ENCODE measurements at places on chromosomes 5 and 9. TPM values are rescaled to one million over a fixed set of nuclear protein-coding genes. Genes with fewer than 3 reads are reported as not detected.

DNA sequence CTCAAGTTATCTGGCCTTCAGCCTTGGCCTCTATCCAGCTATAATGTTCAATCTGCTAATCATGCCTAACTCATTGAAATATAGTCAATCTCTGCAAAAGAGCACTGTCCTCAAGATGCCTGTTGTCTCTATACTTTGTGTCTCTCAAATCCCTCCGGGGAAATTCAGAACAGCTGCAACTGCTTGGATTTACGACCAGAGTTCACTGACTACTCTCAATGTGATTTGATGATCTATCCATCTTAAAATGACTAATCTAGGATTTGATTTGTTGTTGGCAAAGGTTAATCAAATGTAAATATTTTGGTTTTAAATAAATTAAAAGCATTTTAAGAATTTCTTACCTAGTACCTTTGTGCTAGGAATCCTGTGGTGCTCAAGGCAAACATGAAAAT lies 40.9 kb downstream of the SVEP1 start:
- no peaks in the 10 kb centered on the region for H3K4me1 ChIP-seq
- H3K27me3 ChIP-seq = no peaks in the 10 kb centered on the region
- no peak overlapping the region for H3K27ac ChIP-seq
- H3K36me3 ChIP-seq = peaks cover 4% of the 10 kb centered on the region

GRCh38 chr5:126961702-126962101 lies 68.7 kb downstream of the MARCHF3 start:
- no peak overlapping the region for H3K4me3 ChIP-seq
- H3K27me3 ChIP-seq = no peaks in the 10 kb centered on the region
- no peak for DNase-seq
- H3K27ac ChIP-seq = peak overlapping the region; percentile 54

DNA sequence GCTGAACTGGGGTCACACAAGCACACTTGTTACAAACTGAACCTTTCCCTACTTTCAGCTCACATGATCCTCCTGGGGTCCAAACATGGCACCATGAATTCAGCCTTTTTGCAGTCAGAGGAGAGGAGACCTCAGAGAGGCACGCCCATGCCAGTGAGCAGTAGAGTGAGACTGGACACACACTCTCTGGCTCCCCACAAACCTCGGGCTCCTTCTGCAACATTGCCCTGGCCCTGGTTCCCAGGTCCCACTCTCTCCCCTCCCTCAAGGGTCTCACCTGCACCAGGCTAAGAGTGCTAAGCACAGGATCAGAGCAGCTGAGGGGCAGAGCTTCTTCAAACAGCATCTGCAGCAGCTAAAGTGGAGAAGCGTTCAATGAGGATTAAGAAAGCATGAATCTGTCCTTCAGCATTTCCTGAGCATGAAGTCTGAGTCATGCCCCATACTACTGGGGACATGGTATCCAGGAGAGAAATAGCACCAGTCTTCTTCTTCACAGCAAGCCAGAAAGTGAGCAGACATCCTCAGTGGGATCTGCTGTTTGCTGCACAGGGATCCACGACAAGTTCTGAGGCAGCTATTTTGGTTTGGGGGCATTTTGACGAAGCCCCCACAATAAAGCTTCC lies 27.2 kb downstream of the SLC35A4 start:
- H3K4me1 ChIP-seq = peaks cover 5% of the 10 kb centered on the region
- no peak for DNase-seq
- no peak overlapping the region for H3K27ac ChIP-seq
- no peak overlapping the region for H3K4me3 ChIP-seq

GRCh38 chr5:176778921-176779465 lies 31.4 kb upstream of the UNC5A start:
- H3K4me1 ChIP-seq = peaks cover 27% of the 10 kb centered on the region
- no peak overlapping the region for H3K27ac ChIP-seq
- no peak overlapping the region for H3K4me3 ChIP-seq
- no peak for DNase-seq
- no peaks in the 10 kb centered on the region for H3K27me3 ChIP-seq

- H3K27me3 ChIP-seq = peaks cover 7% of the 10 kb centered on the region
- no peak overlapping the region for H3K4me3 ChIP-seq
- no peak for DNase-seq
Observed at GRCh38 chr9:133141833-133142595, 21.0 kb upstream of the RALGDS start.

- no peak overlapping the region for H3K27ac ChIP-seq
- no peak overlapping the region for H3K4me3 ChIP-seq
- no peaks in the 10 kb centered on the region for H3K27me3 ChIP-seq
- H3K4me1 ChIP-seq = peaks cover 19% of the 10 kb centered on the region
- DNase-seq = no peak
- no peaks in the 10 kb centered on the region for H3K36me3 ChIP-seq
Observed at GRCh38 chr5:147113967-147114366, 120.9 kb upstream of the STK32A start.

DNA sequence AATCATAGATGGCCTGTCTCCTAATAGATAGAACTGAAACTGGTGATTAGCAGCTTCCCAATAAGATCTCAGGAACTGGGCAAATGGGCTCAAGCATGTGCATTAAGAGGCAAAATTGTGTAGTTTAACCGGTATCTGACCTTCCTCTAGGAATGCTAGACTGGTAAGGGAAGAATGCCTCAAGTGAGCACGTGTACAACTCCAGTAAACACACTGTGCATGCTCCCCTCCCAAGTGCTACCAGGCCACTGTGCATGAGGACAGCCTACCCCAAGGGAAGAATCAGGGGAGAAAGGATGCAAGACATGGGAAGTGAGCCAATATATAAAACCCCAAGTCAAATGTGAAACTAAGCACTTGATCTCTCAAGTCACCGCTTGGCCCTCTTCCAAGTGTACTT lies 1157.4 kb upstream of the CDH18 start:
- no peaks in the 10 kb centered on the region for H3K27me3 ChIP-seq
- H3K4me1 ChIP-seq = no peaks in the 10 kb centered on the region
- H3K4me3 ChIP-seq = no peak overlapping the region
- DNase-seq = no peak

DNA sequence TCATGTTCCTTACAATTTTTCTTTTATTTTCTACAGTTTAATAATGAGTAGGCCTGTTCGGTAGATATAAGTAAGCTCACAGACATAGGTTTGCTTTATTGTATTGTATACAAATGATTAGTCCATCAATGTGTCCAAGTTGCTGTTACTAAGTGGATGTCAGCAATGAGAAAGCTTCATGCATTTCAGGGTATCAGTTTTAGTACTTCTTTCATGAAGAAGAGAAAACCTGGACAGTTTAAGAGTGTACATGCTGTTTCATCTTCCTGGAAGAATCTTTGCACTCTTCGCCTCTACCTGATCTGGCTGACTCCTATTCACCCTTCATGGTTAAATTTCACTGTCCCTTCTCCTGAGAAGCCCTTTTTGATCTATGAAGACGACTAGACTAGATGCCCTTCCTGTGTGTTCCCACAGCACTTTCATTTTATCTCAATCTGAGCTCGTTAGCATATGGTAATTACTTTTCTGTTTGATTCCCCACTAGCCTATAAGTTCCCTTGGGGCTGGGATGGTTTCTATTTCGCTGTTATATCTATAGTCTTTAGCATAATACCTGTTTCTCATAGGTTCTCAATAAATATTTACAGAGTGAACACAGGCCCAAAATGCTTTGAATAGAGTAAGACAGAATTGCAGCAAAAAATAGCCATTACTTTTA lies 70.7 kb downstream of the CETN3 start:
- no peaks in the 10 kb centered on the region for H3K36me3 ChIP-seq
- DNase-seq = no peak
- no peak overlapping the region for H3K27ac ChIP-seq
- no peaks in the 10 kb centered on the region for H3K27me3 ChIP-seq
- peaks cover 11% of the 10 kb centered on the region for H3K4me1 ChIP-seq

DNA sequence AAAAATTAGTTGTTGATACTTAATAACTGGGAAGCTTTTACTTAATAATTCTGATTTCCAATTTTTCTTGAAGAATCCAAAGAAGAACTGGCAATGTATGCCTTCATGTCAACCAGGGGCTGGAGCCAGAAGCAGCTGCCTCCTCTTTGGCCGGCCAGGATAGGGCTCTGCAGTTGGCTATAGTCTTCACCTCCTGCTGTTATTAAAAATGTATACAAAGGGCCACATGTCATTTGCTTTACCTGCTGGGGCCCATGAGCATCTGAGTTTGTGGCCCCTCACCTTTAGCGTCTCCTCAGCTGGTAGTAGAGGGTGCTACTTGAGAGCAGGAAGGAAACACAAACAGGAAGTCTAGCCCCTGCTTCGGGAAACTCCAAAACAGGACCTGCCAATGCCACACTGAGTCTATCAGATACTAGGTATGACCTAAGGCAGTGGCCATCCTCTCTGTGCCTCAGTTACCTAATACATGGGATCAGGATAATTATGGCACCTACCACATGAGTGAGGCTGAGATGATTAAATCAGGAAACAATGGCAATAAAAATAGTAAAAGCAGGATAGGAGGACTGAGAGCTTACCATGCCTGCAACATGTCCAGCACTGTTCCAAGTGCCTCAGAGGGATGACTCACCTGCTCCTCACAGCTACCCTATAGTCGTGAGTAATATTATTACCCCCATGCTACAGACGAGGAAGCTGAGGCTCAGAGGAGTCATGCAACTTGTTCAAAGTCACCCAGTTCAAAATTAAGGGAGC lies 21.3 kb downstream of the CCDC69 start:
- no peaks in the 10 kb centered on the region for H3K27me3 ChIP-seq
- H3K27ac ChIP-seq = no peak overlapping the region
- DNase-seq = no peak
- no peaks in the 10 kb centered on the region for H3K36me3 ChIP-seq
- H3K4me3 ChIP-seq = no peak overlapping the region

- no peaks in the 10 kb centered on the region for H3K36me3 ChIP-seq
- H3K27ac ChIP-seq = peak overlapping the region; percentile 32
- peak; percentile 64 for DNase-seq
- H3K27me3 ChIP-seq = peaks cover 52% of the 10 kb centered on the region
- peaks cover 47% of the 10 kb centered on the region for H3K4me1 ChIP-seq
Observed at GRCh38 chr5:123035360-123035917, 1.1 kb downstream of the PPIC start.

GRCh38 chr5:74581988-74582365 lies 58.6 kb downstream of the ENC1 start:
- H3K36me3 ChIP-seq = no peaks in the 10 kb centered on the region
- peaks cover 28% of the 10 kb centered on the region for H3K4me1 ChIP-seq
- no peaks in the 10 kb centered on the region for H3K27me3 ChIP-seq
- no peak overlapping the region for H3K27ac ChIP-seq
- no peak for DNase-seq
- H3K4me3 ChIP-seq = no peak overlapping the region

DNA sequence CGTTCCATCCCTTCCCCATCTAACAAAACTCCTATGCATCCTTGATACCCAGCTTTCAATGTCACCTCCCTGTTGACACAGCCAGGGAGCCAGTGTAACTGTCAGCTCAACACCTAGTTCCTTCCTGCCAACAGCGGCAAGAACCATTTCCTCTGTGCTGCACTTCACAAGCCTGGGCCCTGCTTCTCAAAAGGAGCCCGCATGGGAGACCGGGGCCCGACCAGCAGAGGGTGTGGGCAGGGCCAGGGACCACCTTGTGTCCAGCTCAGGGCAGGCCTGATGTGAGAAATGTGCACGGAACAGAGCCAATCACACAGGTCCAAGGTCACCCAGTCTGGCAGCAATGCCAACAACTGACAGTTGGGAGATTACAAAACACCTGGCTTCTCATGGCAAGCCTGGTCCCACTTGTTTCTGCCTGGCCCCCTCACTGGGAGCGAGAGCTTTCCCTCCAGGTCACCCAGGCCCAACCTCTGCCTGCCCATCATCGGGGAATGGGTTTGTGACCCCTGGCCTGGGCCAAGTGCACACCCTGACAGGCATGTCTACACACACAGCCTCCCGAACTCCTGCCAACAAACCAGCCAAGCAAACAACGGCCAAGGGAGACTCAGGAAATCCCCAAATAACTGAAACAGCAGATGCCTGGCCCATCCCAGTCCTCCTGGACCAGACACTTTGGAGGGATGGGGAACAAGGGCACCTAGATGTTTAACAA lies 3.1 kb downstream of the RNF44 start:
- peak overlapping the region; percentile 94 for H3K4me3 ChIP-seq
- peaks cover 38% of the 10 kb centered on the region for H3K4me1 ChIP-seq
- peak overlapping the region; percentile 98 for H3K27ac ChIP-seq
- no peaks in the 10 kb centered on the region for H3K27me3 ChIP-seq

- H3K4me1 ChIP-seq = peaks cover 21% of the 10 kb centered on the region
- peak overlapping the region; percentile 85 for H3K27ac ChIP-seq
- H3K4me3 ChIP-seq = no peak overlapping the region
- H3K27me3 ChIP-seq = no peaks in the 10 kb centered on the region
- no peaks in the 10 kb centered on the region for H3K36me3 ChIP-seq
Observed at GRCh38 chr5:110899566-110900412, 161.0 kb downstream of the SLC25A46 start.

DNA sequence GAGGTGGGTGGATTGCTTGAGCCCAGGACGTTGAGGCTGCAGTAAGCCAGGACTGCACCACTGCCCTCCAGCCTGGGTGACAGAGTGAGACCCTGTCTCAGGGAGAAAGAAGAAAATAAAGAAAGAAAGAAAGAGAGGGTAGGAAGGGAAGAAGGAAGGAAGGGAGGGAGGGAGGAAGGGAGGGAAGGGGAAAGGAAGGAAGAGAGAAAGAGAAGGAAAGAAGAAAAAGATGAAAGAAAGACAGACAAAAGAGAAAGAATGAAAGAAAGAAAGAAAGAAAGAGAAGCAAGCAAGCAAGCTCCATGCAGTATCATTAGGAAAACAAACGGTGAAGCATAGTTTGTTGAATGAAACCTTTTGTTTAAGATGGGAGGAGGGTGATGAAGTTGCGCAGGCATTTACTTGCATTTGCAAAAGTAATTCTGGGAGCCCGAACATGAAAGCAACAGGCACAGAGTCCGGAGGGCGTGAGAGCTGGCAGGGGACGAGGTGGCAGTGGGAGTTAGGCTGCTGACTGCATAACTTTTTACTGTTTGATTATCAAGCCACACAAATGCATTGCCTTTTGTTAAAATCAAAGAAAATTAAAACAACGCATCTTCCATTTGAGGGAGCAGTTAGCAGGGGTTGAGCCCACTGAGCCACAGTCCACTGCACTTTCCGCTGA lies 26.0 kb upstream of the CEP72 start:
- no peak for DNase-seq
- no peaks in the 10 kb centered on the region for H3K36me3 ChIP-seq
- H3K4me1 ChIP-seq = peaks cover 6% of the 10 kb centered on the region
- H3K4me3 ChIP-seq = no peak overlapping the region
- no peak overlapping the region for H3K27ac ChIP-seq

DNA sequence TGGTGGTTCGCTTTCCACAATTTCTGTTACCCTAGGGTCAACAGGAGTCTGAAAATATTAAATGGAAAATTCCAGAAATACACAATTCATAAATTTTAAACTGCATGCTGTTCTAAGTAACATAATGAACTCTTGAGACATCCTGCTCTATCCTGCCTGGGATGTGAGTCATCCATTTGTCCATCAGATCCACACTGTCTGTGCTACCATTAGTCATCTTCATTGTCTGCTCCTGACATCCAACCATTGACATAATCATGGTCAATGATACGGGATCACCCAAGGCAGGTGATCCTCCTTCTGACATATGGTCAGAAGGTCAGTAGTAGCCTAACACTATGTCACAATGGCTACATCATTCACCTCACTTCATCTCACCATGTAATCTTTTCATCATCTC lies 276.7 kb upstream of the KIF2A start:
- no peak overlapping the region for H3K27ac ChIP-seq
- peaks cover 15% of the 10 kb centered on the region for H3K36me3 ChIP-seq

Gene CCDC171
- 2.8 TPM for total RNA-seq

Gene C9orf153
- total RNA-seq = not detected

Gene ADAMTSL2
- 0.64 TPM for total RNA-seq

Gene ASPN
- not detected for total RNA-seq

Gene SHOC1
- total RNA-seq = not detected

Gene CDO1
- total RNA-seq = 13.2 TPM

Gene ADRB2
- total RNA-seq = 1.2 TPM

Gene IL3
- not detected for total RNA-seq
